ENCODE measurements at places on chromosomes 7 and 10. TPM values are rescaled to one million over a fixed set of nuclear protein-coding genes. Genes with fewer than 3 reads are reported as not detected.

The FAM25A gene
- not detected for total RNA-seq

The KIF11 gene
- 56.3 TPM for total RNA-seq

The POR gene
- 35.2 TPM for total RNA-seq

The PDZD7 gene
- 0.93 TPM for total RNA-seq

The TCF7L2 gene
- 0.71 TPM for total RNA-seq

The KCNIP2 gene
- 1.4 TPM for total RNA-seq

DNA sequence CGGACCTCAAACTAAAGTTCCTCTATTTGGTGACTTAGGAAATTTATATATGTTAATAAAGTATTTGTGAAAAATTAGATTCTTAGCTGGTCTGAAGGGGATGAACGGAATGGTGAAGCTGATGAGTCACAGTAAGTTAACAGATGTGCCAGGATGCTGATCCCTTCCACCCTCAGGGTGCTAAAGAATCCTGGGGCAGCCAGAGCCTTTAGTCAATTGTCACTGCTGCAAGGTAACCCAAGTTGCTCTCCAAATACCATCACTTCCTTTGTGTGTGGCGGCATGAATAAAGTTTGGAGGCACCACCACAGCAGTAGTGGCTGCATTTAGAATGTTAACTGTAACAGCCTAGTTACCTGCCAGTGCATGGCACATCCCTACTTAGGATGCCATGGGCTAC, 222.6 kb upstream of the PPP1R3A start:
- no peaks in the 10 kb centered on the region for H3K4me1 ChIP-seq
- no peaks in the 10 kb centered on the region for H3K27me3 ChIP-seq
- H3K36me3 ChIP-seq: no peaks in the 10 kb centered on the region
- H3K4me3 ChIP-seq: no peak overlapping the region
- DNase-seq: no peak

- H3K27ac ChIP-seq: no peak overlapping the region
- H3K4me3 ChIP-seq: no peak overlapping the region
- no peaks in the 10 kb centered on the region for H3K36me3 ChIP-seq
- H3K27me3 ChIP-seq: no peaks in the 10 kb centered on the region
- H3K4me1 ChIP-seq: peaks cover 41% of the 10 kb centered on the region
Measured at GRCh38 chr10:17431871-17432311, 22.5 kb downstream of the ST8SIA6 start.

DNA sequence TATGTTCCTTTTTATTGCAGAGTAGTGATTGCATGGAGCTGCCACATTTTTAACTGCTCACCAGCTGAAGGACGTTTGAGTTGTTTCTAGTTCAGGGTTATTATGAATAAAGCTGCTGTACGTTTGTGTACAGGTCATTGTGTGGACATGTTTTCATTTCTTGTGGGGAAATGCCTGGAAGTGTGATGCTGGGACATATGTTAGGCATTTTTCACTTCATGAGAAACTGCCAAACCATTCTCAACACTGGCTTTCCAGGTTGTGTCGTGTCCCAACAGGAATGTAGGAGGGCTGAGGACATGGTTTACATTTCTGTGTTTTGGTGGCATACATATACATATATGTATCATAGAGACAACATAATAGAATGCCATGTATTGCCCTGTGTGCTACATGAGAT, 73.0 kb downstream of the NEURL1 start:
- DNase-seq: no peak
- no peak overlapping the region for H3K4me3 ChIP-seq

DNA sequence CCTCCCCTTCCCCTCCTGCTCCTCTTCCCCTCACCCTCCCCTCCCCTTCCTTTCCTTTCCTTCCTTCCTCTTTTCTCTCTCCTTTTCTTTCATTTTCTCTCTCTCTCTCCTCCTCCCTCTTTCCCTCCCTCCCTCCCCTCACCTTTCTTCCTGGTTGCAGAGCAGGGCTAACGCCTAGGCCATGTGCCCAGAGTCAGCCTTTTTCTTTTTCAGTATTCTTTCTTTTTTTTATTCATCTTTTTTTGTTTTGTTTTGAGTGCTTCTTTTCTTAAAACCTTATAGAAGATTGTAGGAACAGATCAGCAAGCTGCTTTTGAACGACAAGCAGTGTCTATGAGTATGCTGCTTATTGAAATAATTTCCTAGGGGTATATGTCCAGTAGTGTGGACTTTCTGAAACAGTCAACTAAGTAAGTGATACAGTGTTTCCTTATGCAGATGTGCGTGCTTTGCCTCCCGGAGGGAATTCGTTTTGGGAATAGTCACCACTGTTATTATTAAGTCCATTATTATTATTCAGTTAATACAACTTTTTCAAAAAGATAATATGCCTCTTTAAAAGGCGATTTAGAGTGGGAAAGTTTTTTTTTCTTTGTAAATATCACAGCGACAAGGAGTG, 219.2 kb downstream of the CAMK1D start:
- H3K4me1 ChIP-seq: peaks cover 25% of the 10 kb centered on the region
- no peaks in the 10 kb centered on the region for H3K27me3 ChIP-seq
- no peaks in the 10 kb centered on the region for H3K36me3 ChIP-seq
- no peak overlapping the region for H3K4me3 ChIP-seq

DNA sequence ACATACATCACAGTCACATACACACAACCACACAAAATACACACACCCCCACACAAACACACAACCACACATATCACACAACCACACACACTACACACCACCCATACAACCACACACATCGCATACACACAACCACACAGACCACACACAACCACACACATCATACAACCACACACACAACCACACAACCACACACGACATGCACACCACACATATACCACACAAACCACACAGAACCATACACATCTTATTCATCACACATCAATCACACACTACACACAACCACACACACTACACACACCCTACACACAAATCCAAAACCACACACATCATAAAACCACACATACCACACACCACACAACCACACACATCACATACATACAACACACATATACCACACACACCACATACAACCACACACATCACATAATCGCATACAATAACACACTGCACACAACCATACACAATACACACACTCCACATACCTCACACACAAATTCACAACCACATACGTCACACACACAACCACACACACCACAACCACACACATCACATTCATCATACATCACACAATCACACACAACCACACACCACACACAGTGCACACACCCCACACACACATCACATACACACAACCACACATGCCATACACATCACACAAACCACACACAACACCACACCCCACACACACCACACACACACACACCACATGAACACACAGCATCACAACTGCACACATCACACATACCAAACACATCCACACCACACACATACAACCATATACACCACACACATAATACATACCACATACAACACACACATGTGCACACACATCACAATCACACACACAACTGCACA, 30.4 kb downstream of the GPRIN2 start:
- peak; percentile 7 for DNase-seq
- no peak overlapping the region for H3K4me3 ChIP-seq
- no peak overlapping the region for H3K27ac ChIP-seq
- no peaks in the 10 kb centered on the region for H3K4me1 ChIP-seq

DNA sequence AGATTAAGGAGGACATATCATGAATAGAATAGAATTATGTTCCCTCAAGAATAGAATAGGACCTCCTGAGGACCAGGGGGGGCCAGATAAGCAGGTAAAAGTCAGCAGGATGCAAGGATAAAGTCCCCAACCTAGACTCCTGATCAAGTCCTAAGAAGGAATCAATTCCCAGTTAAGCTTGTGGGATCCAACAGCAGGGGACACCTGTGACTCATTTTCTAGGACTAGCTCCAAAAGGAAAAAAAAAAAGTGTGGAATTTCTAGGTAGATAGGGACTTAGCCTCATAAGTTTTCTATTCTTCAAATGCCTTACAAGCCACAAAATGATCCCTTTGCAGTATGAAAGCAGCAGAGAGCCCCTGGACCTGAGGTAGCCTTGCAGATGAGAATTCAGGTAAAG, 336.2 kb downstream of the WDR11 start:
- H3K4me3 ChIP-seq: no peak overlapping the region
- no peaks in the 10 kb centered on the region for H3K36me3 ChIP-seq
- H3K4me1 ChIP-seq: no peaks in the 10 kb centered on the region
- no peak for DNase-seq
- H3K27ac ChIP-seq: no peak overlapping the region

DNA sequence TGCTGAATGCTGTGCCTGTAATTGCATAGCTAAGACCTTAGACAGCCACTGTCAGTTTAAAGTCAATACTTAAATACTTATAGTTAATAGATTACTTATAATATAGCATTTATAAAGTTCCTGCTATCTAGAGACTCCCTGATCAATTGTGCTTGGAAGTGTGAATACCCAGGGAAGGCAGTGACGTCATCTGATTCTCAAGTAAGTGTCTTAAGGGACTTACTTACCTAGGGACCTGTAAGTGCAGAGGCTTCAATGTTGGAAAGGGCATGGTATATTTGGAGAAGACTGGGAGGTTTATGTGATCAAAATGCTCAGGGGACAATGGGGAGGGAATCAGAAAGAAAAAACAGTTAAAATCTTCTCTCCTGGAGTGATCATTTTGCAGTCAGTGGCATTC, 55.0 kb downstream of the BICC1 start:
- H3K27ac ChIP-seq: no peak overlapping the region
- H3K27me3 ChIP-seq: no peaks in the 10 kb centered on the region
- DNase-seq: no peak
- H3K4me3 ChIP-seq: no peak overlapping the region
- no peaks in the 10 kb centered on the region for H3K36me3 ChIP-seq

DNA sequence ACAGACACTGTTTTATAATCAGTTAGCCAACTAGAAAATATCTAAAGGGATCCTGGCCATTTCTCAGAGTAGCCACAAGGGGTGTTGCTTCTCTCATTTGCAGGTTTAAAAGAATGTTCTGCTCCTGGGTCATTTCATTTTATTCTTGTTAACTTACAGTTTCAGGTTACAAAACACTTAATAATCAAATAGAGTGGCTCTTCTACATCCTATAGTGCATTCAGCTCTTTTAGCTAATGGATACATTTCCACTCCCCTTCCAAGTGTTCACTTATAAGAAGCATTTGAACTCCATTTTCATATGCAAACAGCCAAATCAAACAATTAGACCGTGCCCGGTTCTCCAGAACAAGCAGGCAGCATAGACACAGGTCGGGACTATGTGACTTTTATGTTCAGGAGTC, 117.5 kb downstream of the TRIL start:
- no peaks in the 10 kb centered on the region for H3K4me1 ChIP-seq
- no peak for DNase-seq
- H3K4me3 ChIP-seq: no peak overlapping the region
- H3K36me3 ChIP-seq: no peaks in the 10 kb centered on the region
- no peak overlapping the region for H3K27ac ChIP-seq

DNA sequence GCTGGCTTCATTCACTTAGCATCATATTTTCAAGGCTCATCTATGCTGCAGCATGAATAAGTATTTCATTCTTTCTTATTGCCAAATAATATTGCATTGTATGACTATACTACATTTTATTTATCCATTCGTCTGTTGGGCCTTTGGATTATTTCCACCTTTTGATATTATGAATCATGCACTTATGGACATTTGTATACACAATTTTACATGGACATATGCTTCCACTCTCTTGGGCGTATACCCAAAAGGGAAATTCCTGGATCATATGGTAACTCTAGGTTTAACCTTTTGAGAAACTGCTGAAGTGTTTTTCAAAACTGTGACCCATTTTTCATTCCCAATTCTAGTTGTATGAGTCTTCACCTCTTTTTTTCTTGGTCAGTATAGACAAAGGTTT, 80.3 kb upstream of the GNAI1 start:
- H3K4me1 ChIP-seq: no peaks in the 10 kb centered on the region
- no peak overlapping the region for H3K4me3 ChIP-seq
- no peak overlapping the region for H3K27ac ChIP-seq
- H3K36me3 ChIP-seq: no peaks in the 10 kb centered on the region

All from activated CD4-positive, alpha-beta memory T cell treated with anti-CD3 and anti-CD28 coated beads for 36 hours (primary cell).